ENCODE measurements at places on chromosomes 4 and X.

- DNase-seq = no peak
Observed at GRCh38 chr4:156837625-156838345, 133.8 kb downstream of the PDGFC start.

GRCh38 chr4:102625232-102625930, 124.2 kb downstream of the NFKB1 start:
- no peak for DNase-seq

DNA sequence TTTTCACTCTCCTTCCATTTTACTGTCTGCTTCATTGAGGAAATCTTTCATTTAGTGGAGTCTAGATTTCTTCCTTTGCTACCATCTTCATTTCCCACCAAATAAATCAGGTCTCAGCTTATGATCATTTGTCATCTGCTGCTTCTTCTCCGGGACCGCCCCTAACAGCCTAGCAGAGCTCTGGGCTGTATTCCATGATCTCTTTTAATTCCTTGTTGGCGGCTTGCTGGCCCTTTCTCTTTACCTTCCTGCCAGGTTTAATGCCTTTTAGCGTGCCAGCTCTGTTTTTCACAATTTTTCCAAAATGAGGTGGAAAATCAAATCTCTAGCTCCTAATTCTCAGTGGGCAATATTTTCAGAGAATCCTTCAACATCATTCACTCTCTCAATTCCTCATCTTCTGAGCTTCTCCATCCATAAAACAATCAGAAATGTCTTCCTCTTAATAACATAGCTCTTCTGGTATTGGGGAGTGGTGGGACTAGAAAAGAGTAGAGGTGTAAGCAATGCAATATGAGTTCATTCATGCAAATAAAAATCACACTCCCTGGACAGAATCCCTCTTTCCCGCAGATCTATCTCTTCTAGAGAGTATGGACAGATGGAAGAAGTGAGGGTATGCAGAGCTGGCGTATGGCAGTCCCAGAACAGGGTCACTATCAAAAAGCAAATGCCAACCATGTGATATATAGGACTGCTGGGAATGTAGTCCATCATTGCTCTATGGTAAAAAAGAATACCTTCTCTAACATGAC, 491.3 kb downstream of the KCNIP4 start:
- no peak for DNase-seq

DNA sequence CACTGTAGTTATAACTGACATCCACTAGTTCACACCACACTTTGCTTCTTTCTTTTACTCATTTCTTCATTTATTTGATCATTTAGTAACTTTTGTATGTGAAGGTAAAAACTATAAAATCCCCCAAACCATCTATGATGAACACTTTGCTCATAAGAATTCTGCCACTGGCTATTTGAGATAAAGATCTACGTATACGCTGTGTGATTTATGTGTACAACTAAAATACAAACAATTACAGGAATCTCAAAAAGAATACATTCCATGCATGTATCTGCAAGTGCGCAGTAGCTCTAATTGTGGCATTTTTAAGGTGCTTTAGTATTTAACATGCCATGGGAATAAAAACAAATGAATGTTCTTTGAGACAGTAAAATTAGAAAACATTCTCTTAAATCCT, 156.9 kb upstream of the NAP1L5 start:
- no peak for DNase-seq

GRCh38 chr4:988726-989721, 2.2 kb downstream of the IDUA start:
- DNase-seq = no peak

GRCh38 chr4:70849291-70849690, 9.6 kb upstream of the GRSF1 start:
- DNase-seq = no peak

DNA sequence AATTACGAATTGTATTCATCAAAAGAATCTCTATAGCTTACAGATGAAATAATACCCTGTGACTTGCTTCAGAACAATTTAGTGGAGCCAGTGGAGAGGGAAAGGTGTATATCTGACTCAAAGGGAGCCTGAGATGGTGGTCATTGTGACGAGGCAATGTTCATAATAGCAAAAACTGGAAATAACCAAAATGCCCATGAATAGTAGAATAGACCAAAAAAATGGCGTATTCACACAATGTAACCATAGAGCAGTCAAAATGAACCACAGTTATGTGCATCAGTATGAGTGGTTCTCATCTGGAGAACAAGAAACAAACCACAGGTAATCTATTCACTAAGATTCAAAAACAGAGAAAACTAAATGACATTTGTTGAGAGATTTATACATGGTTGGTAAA, 125.3 kb upstream of the CLNK start:
- DNase-seq = no peak

DNA sequence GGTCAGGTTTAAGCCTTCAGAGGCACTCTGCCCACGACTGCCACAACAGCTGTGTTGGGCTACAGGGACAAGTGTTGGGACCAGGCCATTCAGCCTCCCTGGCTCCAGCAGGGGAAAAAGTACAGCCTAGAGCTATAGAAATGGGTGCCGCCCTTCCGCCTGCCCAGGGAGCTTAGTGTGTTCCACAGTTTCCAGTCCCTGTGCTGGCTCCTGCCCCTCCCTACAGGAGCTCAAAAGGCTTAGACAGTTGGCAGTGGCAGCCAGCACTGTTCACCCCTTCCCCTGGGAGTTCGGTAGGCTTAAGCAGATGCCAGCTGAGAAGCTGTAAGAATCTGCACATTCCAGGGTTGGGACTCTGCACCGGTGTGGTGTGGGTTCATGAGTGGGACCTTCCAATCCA, 408.2 kb upstream of the INTU start:
- no peak for DNase-seq

DNA sequence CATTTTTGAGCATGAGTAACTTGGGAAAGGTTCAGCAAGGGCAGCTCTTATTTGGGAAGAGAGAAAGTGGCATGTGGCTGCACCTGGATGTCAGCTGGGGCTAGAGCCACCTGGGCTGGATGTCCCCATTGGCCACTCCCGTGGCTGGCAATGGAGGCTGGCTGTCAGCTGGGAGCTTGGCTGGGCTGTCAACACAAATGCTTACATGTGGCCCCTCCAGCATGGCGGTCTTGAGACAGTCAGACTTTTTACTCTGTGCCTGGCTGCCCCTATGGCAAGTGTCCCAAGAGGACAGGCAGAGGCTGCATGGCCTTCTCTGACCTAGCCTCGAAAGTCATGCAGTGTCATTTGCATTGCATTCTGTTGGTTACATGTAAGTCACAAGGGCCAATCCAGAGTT, 99.6 kb downstream of the FAM53A start:
- DNase-seq = no peak

DNA sequence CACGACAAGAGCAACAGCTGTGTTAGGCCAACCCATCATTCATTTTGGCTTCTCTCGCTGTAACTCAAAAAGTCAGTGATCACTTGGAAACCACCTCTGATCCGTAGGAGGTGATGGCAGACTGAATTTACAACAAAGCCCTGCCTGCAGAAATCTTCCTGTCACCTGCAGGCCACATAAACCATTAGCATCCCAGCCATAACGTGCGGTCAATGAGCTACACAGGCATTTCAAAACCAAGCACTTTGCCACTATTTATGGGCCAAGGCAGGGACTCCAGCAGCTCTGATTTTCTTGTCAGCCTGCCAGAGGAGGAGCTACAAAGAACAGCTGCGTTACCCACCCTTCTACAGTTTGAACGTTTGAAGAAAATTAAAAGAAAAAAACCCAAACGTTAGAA, 228.1 kb upstream of the PPARGC1A start:
- DNase-seq = no peak

GRCh38 chrX:109684136-109684535, 48.9 kb downstream of the ACSL4 start:
- no peak for DNase-seq

Measured in NCI-H1048 (cell line).